ENCODE measurements at places on chromosomes 2 and 18. TPM values are rescaled to one million over a fixed set of nuclear protein-coding genes. Genes with fewer than 3 reads are reported as not detected.

The IL1RL1 gene
- polyA plus RNA-seq, result not detected

The TXNDC2 gene
- not detected for polyA plus RNA-seq

The REG3G gene
- polyA plus RNA-seq, result not detected

The BCL2 gene
- 36.2 TPM for polyA plus RNA-seq

The NAGK gene
- 121 TPM for polyA plus RNA-seq

The LAMA3 gene
- polyA plus RNA-seq, result not detected

The EFHD1 gene
- 0.73 TPM for polyA plus RNA-seq

The SERPINB3 gene
- not detected for polyA plus RNA-seq

The CD28 gene
- 1.3 TPM for polyA plus RNA-seq

The GPR155 gene
- polyA plus RNA-seq, result 1.6 TPM

The UPP2 gene
- polyA plus RNA-seq, result not detected

The CSRNP3 gene
- polyA plus RNA-seq, result not detected

The SLC4A3 gene
- polyA plus RNA-seq, result not detected

The CFAP65 gene
- polyA plus RNA-seq, result not detected

The RUFY4 gene
- polyA plus RNA-seq, result 0.25 TPM

The GALNT3 gene
- polyA plus RNA-seq, result 4.1 TPM

The CCDC121 gene
- 2.5 TPM for polyA plus RNA-seq

The DES gene
- polyA plus RNA-seq, result not detected

The HOXD8 gene
- polyA plus RNA-seq, result not detected

The RNU2-63P gene
- not detected for polyA plus RNA-seq

The HMSD gene
- polyA plus RNA-seq, result not detected

The CYP20A1 gene
- 34.9 TPM for polyA plus RNA-seq

The WDR35 gene
- 1.3 TPM for polyA plus RNA-seq

The SKOR2 gene
- polyA plus RNA-seq, result not detected

All from IgD-negative memory B cell (primary cell).